ENCODE measurements at places on chromosomes 6 and 20. TPM values are rescaled to one million over a fixed set of nuclear protein-coding genes. Genes with fewer than 3 reads are reported as not detected.
A peak's percentile ranks its signal among the peaks of the same experiment; 100 is the strongest.

DNA sequence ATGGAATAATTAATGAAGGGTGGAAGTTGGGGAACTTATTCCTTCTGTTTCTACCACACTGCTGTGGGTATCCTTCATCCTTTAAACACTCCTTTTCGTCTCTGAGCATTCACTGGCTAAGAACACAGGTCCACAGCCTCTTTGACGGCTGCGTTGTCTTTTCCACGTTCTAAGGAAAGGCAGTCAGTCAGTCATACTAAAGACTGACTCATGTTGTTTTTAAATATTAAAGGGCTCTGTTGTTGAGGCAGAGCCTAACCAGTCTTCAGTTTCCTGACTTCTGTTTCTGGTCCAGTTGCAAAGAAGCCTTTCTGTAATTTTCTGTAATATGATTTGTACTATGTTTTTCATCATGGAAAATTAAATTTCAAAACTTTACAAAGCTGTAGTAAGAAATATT is 48.0 kb downstream of the UST start:
- no peak for DNase-seq

- no peak for DNase-seq
Measured at GRCh38 chr6:21166754-21167153, 426.8 kb upstream of the SOX4 start.

Gene MTFR2
- 6.1 TPM for total RNA-seq

- no peak for DNase-seq
Measured at GRCh38 chr6:6376845-6377244, 56.4 kb upstream of the F13A1 start.

DNA sequence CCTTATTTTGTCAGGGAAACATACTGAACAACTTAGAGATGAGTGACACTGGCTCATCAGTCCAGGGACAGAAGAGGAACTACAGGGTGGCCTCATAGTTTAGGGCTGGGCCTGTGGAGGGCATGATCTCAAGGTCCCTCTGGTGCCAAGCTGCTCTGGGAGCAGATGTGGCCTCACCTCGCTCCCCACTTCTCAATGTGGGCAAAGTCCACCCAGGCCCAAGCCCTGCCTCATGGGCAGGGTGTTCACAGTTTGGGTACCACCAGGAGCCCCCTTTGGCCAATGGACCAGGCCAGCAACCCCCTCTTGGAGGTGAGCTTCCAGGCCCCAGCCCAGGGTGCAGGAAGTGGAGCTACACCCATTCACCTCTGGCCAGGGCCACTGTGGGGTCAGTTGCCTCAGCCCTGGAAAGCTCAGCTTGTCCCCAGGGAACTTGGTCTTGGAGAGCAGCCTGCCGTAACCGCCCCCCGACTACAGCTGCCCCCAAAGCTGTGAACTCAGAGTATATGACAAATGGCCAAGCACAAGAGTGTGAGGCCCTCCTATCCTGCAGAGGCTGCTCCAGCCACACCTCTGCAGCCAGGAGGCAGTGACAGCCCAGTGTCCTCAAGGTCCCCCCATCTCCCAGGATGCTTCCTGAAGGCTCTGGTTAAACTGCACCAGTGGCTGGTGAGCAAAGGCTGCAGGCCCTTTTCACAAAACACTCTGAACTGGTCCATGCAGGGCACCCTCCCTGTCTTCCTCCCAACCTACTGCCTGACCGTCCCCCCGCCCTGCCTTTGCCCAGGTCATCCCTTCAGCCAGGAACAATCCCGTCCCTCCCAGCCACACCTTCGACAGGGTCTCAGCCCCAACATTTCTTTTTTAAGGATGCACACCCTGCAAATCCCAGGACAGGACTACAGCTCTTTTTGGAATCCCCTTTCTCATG is 3.6 kb downstream of the ADISSP start:
- DNase-seq = no peak

DNA sequence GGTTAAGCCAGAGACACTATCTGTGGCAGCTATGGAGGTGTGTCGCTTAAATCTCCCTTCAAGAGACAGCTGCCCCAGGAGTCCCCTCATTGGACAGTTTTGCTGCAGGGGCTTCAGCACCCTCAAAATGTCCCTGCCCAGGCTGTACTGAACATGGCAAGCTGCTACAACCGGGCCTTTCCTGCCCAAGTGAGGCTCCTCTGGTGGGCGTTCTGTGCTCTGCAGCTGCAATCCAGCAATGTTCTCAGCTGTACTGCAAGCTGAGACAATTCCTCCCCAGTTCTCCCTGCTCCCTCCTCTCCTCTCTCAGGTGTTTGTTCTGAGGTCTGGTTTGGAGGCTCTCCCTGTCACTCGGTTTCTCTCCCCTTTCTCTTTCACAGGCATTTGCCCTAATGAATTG is 190.8 kb upstream of the LAMP5 start:
- DNase-seq = no peak

Gene PRDM13
- not detected for total RNA-seq

DNA sequence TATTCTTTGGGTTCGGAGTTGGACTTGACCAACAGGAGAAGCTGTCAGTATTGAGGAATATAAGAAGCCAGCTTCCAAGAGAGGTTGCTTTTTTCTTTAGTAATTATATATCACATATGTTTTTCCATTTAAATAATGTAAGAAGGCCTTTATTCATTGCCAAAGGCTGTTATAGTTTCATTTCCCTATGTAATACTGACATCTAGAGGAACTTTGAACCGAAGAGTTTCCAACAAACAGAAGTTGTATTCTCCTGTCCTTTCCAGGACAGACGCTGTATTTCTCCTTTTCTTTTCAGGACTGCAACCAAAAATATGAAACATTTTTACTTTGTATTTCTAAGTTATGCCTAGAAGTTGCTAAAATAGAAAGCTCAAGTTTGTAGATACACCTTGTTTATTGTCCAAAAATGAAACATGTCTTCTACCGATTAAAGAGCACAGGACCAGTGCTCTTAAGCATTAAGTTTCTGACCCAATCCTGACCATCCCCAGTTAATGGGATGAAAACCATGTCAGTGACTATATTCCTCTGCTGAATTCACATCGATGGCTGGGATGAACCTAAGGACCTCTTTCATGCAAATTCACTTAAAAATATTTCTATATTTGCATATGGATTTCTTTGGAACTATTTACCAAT is 55.1 kb downstream of the MYLK4 start:
- DNase-seq = peak; percentile 70

GRCh38 chr6:165511807-165512206 is 151.2 kb downstream of the PDE10A start:
- no peak for DNase-seq

Measured in fibroblast of the aortic adventitia (primary cell).